ENCODE measurements at places on chromosomes 12 and 14. TPM values are rescaled to one million over a fixed set of nuclear protein-coding genes. Genes with fewer than 3 reads are reported as not detected.

- no peak for DNase-seq
These were observed 489.1 kb upstream of the SYT1 start for GRCh38 chr12:78375461-78375860.

GRCh38 chr14:72742838-72743195 lies 151.1 kb downstream of the DPF3 start:
- DNase-seq = no peak

DNA sequence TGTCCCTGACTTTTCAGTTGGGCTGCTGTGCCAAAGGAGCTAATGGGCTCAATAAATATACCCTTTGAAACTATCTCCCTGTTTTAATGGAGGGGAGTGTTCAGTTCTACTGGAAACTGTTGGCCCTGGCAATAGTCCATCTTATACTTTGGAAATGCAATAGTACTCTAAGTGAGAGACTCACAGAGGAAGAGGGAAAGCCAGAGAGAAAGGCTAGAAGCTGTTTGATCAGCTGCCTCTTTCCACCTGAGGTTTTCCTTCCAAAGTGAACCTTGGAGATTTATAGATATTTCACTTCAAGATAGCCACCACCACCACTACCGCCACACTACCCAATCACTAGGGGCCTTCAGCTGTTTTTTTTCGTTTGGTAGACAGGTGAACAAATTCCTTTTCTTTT lies 93.6 kb upstream of the CCDC91 start:
- DNase-seq = no peak

GRCh38 chr14:71680736-71681387 lies 251.4 kb upstream of the RGS6 start:
- DNase-seq = no peak

GRCh38 chr14:58560208-58560607 lies 77.6 kb upstream of the DACT1 start:
- no peak for DNase-seq

DNA sequence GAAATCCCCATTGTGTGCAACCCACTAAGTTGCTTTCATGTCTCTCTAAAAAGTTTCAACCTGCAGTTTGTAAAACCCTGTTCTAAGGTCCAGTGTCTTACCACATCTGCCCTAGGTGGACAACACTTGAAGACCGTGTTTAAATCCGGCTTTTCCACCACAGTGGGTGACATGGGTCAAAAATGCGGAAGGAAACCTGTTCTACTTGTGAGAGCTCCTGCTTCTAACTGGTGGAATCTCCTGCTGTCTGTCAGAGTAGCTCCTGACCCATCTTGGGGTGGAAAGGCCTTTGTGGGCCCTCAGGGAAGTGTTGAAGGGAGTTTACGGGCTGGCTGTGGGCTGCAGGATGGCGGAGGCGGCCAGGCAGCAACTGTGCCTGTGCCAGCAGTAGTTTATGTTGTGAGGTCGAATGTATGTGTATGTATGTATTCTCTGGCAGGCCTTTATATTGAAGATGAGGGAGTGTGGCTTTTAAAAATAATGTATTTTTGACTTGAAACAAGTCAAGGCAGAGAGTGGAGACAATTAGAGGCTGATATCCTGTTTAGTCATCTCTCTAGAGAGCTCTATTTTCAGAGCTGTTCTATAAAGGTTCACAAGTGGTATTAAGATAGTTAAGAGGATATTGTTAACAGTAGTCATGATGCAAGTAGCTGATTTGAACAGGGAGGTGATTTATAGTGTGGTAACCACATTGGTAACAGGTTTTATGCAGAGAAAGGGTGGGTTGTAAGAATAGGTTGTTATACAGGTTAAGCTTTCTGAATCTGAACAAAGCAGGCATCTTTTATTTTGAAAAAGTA lies 67.0 kb downstream of the PRKCH start:
- DNase-seq = no peak

- no peak for DNase-seq
These were observed 538.9 kb upstream of the FLRT2 start for GRCh38 chr14:84991021-84991420.

DNA sequence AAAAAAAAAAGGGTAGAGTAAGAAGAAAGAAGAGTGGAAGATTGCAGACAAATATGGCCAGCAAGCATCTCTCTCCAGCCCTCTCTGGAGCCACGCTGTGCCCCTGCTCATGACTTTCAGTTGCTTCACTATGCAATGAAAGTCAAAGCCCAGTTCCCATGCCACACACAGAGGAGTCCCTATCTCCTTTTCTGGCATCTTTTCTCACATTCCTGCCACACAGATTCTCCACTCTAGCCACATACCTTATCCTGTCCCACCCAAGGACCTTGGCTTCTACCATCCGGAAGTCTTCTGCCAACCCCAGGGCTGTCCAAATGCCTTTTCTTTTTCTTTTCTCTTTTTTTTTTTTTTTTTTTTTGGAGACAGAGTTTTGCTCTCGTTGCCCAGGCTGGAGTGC lies 39.3 kb upstream of the CAPRIN2 start:
- no peak for DNase-seq

SERPINA6 gene
- not detected for total RNA-seq

TGM1 gene
- total RNA-seq = 5.5 TPM

DNA sequence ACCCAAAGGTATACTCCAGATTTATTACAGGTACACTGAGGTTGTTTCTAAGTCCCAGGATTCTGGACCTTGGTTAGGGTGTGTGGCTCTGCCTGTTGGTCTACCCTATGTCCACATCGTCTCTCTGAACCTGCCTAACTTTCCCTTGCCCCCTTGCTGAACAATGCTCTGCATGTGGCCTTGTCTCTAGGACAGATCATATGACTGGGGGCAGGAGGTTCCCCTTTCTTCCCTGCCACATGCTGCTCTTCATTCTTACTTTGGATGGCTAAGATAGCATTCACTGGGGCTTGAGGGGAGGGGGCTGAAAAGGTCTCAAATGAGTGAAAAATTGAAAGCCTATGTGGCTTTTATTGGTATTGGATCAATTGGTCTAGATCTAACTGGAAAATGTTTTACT lies 49.2 kb downstream of the MBIP start:
- DNase-seq = no peak

BORCS5 gene
- total RNA-seq = 10.5 TPM

DNA sequence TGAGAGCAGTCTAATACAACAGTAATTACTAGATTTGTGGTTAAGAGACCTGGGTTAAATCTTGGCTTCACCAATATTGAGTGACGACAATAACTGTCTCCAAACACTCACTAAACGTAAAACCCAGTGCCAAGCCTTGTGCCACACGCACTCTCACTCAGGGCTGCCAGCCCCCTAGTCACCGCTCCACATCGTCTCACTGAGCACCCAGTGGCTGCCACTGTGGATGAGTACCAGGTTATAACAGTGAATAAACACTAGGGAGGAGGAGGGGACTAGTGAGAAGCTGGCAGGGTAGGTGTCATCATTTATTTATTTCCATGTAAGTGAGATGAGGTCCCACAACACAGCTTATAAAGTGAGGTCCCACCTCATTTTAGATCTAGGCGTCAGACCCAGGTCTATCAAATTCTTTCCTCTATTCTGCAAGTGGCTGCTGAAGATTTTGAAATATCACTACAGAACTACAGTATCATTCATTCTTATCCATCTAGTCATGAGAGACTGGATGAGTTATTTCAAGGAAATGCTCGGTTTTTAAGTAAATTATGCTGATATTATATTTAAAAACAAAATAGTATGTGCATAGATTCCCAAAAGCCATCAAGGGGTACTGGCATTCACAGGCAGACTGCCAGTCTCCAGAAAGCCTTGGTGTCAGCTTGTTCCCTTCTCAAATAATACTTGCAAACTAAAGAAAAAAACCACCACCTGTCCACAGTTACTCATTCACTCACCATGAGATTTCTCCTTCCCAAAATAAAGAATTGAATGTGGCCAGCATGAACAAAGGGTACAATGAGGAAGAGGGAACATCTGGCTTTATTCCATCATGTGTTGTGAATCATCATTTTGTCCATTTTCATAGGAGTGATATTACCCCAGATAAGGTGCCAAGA lies 84.0 kb downstream of the PTPN21 start:
- DNase-seq = no peak

DNA sequence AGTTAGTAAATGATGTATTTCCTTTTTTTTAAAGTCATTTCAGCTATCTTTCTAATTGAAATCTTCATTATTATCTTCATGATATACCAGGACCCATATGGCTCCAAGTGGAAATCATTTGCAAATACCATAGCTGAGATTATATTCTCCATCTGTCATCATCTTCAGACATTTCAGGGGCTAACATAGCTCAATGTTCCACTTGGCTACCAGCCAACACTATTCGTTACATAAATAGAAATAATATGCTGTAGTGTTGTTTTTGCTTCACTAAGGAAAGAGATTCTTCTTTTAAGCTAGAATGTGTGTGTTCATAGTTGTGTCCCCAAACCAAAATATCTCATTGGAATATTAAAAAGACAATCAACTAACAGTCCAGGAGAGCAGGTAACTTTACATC lies 225.1 kb downstream of the DIO2 start:
- DNase-seq = no peak

KRT74 gene
- total RNA-seq = not detected

PRKD1 gene
- total RNA-seq = 6.3 TPM

DNA sequence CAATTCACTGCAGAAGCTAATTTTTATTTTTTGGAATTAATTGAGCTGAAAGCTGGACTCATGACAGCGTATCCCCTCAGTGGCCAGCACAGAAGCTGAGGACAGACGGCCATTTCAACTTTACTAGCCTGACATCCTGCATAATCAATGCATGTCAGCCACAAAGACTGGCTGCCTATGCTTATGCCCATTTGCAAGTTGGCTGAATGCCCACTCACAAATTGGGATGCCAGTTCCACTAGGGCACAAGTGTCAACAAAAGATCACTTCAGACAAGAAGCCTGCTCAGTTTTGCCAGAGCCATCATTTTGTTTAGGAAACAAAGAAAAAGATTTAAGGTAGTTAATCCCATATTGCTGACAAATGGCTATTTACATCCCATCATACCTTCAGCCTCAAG lies 417.6 kb downstream of the NOVA1 start:
- DNase-seq = no peak

SLCO1A2 gene
- not detected for total RNA-seq

- no peak for DNase-seq
These were observed 61.1 kb downstream of the SMUG1 start for GRCh38 chr12:54127538-54128259.

DNA sequence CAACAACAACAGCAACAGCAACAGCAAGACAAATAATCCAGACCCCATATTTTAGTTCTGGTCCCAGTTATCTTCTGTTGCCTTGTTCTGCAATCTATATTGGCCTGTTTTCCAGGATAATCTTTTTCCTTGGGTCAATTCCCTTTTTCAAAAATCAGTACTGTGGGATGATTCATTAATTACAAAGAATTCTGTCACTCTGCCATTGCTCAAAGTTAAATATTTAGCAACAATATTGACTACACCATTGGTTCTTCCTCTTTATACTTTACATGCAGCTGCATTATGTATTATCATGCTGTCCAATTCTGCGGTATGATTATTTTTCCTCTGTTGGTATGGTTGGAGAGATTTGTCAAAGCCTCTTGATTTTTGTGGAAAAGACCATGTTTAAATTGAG lies 10.1 kb upstream of the GALNT8 start:
- no peak for DNase-seq

CBLN3 gene
- total RNA-seq = 2.2 TPM

DNA sequence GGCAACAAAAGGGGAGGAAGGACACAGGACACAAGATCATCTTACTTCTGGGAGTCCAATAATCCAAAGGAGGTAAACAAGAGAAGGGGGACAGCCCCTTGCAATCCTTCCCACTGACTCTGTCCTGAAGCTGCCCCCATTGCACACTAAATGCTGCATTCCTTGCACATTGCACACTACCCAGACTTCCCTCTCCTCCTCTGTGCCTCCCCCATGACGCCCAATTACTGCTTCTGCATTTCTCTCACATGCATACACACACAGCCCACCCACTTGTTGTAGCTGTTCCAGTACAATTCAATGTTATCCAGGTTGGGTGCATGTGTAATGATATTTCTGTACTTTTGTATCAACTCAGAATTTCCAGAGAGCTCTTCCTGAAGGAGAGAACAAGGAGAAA lies 5.5 kb downstream of the NDRG2 start:
- no peak for DNase-seq

DNAH10 gene
- total RNA-seq = 0.03 TPM

- DNase-seq = no peak
These were observed 226.1 kb downstream of the CHST11 start for GRCh38 chr12:104682790-104683279.

GRCh38 chr12:7158781-7159609 lies 28.8 kb downstream of the CLSTN3 start:
- no peak for DNase-seq

GRCh38 chr12:131090274-131091210 lies 136.8 kb downstream of the ADGRD1 start:
- no peak for DNase-seq

GRCh38 chr14:98665007-98665406 lies 607.0 kb downstream of the BCL11B start:
- DNase-seq = no peak

SLC22A17 gene
- total RNA-seq = 34.6 TPM

BBOF1 gene
- total RNA-seq = 4.0 TPM

- peak; percentile 13 for DNase-seq
These were observed 49.4 kb downstream of the TPCN1 start for GRCh38 chr12:113270709-113271009.

DNA sequence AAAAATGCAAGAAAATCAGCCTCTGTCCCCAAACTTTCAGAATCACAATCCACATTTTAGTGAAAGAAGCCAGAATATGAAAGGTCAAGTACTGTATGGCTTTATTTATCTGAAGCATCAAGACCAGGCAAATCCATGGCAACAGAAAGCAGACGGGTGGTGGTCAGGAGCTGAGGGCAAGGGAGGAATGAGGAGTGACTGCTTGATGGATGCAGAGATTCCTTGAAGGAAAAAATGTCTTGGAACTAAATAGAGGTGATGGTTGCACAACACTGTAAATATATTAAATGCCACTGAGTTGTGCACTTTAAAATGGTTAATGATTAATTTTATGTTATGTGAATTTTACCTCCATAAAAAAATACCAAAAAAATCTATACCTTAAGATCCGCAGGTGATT lies 165.1 kb downstream of the GXYLT1 start:
- DNase-seq = no peak

All from left cardiac atrium (tissue), 4 donors.